Cerebellar nuclear complex (tissue), 1 donor: ENCODE measurements at places on chromosomes 13 and 19.

- DNase-seq, result no peak
Observed at GRCh38 chr13:98528663-98529064, 48.2 kb downstream of the STK24 start.

- DNase-seq, result no peak
Observed at GRCh38 chr13:87661471-87661870, 9.7 kb upstream of the SLITRK5 start.

- no peak for DNase-seq
Observed at GRCh38 chr13:56400774-56401173, 739.9 kb upstream of the PRR20A start.

GRCh38 chr13:27774651-27775050, 17.6 kb upstream of the GSX1 start:
- no peak for DNase-seq

DNA sequence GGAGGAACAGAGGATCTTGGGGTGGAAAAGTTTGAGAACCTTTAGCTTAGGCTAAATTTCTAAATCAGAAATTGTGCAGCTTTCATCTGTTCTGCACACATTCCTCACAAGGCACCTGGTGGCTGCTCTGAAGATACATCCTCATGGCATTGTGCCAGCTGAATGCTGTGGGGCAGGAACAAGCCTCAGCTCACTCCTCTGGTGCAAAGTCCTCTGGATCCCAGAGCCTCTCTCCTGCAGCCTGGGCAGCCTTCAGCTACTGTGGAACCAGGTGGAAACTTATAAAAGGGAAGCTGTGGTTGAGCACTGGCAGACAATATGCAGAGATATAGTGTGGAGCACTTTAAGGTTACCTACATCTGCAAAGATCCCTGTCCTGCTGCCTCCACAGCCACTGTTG, 72.3 kb downstream of the KCTD12 start:
- no peak for DNase-seq

- no peak for DNase-seq
Observed at GRCh38 chr19:43450545-43450997, 14.8 kb downstream of the LYPD3 start.

DNA sequence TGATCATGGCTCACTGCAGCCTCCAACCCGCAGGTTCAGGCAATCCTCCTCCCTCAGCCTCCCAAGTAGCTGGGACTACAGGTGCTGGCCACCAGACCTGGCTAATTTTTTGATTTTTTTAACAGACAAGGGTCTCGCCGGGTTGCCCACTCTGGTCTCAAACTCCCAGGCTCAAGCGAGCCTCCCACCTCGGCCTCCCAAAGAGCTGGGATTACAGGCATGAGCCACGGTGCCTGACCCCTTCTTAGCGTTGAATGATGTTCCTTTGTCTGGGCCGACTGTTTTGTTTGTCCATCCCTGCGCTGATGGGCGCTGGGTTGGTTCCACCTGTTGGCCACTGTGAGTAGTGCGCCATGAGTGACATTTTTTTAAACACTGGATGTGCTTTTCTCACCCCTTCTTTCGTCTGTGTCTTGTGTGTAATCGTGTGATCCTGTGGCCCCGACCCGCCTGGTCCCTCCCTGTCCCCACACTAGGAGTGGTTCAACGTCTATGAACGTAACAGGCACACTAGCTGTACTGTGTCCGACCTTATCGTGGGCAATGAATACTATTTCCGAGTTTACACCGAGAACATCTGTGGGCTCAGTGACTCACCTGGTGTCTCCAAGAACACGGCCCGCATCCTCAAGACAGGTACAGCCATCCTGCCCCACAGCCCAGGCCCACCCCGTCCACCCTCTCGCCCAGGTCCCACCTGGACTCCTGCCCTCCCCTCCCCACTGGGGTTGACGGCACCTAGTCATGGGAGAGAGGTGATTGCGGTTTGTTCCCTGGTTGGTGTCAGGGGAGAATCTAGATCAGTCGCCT, 15.0 kb upstream of the EMC10 start:
- no peak for DNase-seq

GRCh38 chr19:1237754-1238368, at the start of gene CBARP:
Gene CBARP, minus strand, starts transcription at chr19:1238005. Its CDS starts 1,905 bp downstream, at chr19:1236100.
- no peak for DNase-seq

GRCh38 chr19:2549701-2550191, 73.8 kb downstream of the GADD45B start:
- DNase-seq, result no peak

- DNase-seq, result no peak
Observed at GRCh38 chr13:73388586-73388985, 329.8 kb downstream of the KLF5 start.

GRCh38 chr19:12794196-12794941, 3.1 kb downstream of the JUNB start:
- no peak for DNase-seq

DNA sequence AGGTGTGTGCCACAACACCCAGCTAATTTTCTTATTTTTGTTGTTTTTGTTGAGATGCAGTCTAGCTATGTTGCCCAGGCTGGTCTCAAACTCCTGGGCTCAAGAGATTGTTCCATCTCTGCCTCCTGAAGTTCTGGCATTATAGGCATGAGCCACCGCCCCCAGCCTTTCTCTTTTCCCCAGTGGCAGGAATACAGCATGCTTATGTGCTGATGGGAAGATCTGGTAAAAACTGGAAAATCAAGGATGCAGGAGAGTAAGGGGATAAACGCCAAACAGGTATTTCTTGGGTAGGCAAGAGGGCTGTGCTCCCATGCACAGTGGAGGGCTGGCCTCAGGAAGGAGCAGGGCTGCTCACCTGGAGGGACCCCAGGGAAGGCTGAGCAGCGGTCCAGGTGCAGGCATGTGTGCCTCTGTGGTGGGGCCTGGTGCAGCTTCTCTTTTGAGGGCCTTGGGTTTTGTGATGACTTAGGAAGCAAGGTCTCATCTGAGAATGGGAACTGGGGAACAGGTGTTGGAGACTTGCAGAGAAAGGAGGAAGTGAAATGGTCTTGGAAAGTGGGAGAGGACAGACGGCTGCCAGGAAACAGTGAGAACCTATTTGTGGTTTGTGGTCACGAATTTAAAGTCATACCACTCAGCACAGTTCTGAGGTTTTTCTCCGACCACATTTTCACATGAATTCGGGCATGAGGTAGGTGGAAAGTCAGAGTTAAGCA, 106.5 kb downstream of the TEX26 start:
- no peak for DNase-seq

GRCh38 chr19:33256261-33256660, 30.6 kb upstream of the SLC7A10 start:
- DNase-seq, result no peak

- no peak for DNase-seq
Observed at GRCh38 chr13:100266026-100266425, 177.1 kb downstream of the PCCA start.

DNA sequence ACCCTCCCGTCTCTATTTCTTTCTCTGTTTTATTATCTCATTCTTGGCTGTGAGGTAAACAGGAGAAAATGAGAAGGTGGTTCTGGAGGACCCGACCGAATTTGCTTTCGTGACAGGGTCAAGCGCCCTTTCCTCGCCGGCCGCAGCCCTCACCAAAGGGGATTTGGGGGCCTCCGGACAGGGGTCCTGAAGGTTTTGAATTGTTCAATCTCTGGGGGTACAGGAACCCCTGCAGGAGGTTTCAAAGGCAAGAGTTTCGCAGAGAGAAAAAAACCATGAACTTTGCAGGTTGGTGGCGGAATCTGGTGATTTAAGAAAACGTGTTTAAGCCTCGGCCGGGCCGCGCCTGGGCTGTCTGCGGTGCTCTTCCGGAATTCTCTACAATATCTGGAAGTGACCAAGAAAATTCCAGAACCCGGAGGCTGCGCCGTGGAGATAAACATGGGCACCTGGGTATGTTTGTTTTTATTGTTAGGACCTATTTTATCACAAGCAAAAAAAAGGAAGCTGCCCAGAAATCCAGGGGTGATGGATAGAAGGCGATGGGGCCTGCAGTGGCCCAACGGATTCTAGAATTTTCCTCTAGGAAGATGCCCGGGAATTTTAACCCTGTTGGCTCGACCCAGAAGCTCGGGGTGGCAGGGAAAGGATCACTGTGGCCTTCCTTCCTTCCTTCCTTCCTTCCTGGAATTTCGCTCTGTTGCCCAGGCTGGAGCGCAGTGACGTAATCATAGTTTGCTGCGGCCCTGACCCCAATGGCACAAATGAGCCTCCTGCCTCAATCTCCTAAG, 14.2 kb upstream of the PTBP1 start:
- no peak for DNase-seq

DNA sequence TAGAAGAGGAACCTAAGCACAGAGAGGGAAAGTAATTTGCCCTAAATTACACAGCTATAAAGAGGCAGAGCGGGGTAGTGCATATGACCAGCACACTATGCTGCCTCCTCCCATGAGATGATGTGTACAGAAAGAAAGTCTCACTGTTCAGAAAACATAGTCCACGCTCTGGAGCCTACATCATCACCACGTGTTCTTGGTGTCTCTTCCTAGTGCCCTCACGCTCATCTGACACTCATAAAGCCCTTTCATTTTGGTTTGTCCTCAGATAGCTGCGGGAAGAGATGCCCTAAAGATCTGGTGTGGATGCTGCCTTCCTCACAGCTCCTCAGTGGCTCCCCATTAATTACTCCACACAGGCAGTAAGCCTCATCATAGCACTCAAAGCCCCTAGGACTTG, 27.4 kb upstream of the SIAH3 start:
- DNase-seq, result no peak

DNA sequence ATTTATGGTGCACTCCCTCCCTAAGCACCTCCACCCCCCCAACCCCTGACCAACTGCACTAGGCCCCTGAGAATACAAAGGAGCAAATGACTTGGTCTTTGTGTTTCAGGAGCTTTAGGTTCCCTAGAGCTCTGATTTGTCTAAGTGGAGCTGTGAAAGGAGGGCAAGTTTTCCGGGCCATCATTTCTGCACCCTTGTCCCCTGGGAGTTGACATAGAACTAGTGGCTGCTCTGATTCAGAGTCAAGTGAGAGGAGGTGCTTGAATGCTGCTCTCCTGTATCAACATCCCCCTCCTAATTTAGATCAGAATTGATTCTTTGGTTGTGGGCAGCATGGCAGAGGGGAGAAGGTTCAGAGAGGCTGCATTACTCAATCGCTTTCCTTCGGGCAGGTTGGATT, 391.6 kb downstream of the KCNRG start:
- no peak for DNase-seq

DNA sequence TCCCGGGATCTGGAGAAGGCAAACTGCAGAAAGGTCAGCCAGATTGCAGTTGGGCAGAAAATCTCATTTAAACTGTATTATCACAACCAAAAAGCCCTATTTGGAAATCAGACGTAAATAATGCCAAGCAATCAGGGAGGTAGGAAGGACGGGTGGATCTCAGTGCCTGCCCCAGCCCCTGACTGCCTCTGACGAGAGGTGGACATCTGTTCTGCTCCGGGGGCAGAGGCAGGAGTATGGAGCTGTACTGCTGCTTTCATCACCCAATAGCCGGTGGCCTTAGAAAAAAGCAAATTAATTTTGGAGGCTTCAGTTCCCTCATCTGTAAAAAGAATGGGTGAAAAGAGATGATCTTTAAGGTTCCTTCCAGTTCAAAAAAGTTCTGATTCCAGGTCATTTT, 43.6 kb upstream of the WASF3 start:
- no peak for DNase-seq

DNA sequence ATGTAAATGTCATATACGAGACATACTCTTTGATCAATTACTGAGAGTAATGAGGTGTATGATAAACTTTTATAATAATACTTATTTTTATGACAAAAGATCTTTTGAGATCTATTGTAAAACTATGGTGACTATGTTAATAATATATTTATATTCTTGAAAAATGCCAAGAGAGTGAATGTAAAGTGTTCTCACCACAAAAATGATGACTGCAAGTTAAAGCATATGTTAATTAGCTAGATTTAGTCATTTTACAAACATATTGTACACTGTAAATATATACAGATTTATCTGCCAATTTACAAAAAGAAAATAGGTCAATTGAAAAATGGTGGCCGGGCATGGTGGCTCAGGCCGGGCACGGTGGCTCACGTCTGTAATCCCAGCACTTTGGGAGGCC, 81.0 kb downstream of the GPC6 start:
- DNase-seq, result no peak

- DNase-seq, result no peak
Observed at GRCh38 chr13:79999601-80000000, 341.3 kb downstream of the SPRY2 start.
